ENCODE measurements at places on chromosomes 12 and 14.

DNA sequence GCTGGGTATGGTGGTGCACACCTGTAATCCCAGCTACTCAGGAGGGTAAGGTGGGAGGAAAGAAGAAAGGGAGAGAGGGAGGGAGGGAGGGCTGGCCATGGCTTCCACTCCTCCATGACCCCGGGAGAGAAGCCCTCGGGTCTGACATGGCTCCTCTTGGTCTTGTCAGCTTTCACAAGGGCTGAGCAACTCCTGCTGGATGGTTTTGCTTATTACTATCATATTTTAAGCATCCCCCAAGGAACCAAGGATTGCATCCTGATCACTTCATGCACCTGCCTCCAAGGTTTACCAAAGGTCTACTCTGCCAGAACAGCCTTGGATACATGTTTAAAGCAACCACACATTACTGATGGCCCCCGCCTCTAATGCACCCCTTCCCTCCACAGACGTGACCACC, 28.0 kb upstream of the NCOR2 start:
- DNase-seq, result no peak

DNA sequence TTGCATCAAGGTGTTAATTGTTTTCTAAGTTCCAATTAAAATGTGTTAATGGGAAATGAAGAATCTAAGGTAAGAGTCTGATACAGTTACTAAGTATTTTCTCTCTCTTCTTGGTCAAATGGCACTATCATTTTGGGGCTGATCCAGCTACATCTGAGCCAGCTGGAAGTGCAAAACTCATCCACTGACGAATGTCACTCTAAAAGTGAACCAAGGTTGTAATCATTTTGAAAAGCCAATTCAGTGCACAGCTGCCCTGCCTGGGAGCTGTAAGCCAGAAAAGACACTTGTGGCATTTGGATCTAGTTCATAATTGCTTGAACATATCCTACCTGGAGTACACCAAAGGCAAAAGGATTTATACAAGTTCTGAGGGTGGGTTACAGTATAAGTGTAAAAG, 1011.3 kb downstream of the AACS start:
- DNase-seq, result no peak

GRCh38 chr14:45136399-45136798, 669 bp downstream of the FANCM start:
- DNase-seq, result no peak

DNA sequence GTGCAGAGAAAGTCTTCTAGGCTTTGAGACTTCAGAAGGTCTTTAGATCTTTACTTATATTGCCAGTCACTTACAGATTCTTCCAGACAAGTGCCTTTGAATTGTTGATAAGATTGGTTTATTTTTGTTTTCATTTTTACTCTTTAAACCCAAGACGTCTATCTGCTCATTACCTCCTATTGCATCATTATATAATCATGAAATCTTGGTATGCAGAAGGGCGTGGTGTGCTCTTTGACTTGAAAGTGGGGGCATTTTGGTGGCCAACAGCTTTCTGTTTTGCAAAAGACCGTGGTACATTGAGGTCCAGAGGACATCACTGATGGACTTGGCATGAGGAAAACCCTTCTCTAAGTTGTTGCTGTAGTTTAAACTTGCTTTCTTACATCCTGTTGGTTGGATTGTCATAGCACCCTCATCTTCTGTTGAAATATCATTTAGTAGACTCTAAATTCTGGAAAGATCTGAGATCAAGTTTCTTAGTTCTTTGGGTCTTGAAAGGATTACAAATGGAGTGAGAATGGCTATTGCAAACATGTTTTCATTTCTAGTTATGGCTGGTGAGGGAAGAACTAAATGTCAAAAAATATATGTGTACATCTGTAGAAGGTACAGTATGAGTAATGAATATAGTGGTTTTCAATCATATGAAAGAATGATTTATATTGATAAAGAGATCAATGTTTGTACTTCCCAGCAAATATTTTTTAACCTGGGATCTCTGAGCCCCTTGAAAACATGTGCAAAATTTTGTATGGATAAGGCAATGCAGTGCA, 441.8 kb downstream of the NRXN3 start:
- no peak for DNase-seq

DNA sequence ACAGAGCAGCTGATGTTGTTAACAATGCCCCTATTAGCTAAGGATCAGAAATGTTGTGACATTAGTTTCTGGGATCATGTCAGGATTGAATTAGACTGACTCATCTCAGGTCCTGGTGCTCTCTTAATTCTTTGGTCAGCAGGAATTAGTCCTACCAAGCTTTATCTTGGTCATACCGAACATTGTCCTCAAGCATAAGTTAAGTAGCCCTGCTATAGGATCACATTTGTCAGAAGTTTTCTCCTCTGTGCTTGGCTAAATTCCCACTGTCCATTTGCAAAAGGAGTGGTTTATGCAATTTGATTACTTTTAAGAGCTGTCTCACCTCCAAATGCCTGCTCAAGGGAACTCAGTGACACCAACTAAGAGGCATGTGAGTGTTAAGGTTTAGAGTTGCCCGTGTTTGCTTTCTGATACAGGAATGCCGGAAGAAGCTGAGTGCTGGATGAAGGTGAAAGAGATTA, 48.4 kb upstream of the IFNG-AS1 start:
- peak; percentile 9 for DNase-seq

DNA sequence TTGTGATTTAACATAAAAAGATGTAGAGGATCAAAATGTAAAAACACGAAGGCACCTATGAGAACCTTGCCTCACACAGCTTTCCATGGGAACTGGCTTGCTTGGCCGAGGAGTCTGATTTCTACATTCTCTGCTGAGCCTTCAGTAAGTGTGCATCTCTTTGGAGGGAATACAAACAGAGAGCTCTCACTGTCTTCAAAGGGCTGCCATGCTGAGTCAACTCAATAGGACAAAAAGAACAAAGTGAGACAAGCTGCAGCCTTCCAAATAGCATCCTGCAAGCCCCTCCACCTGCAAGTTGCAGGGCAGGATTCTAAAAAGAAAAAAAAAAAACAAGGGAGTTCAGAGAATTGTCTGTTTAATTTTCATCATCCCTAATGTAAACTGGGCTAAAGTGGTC, 411.9 kb downstream of the NELL2 start:
- DNase-seq, result no peak

- DNase-seq, result no peak
These were observed 374.9 kb downstream of the GXYLT1 start for GRCh38 chr12:41769810-41770209.

GRCh38 chr14:36505892-36506731, 13.9 kb downstream of the NKX2-1 start:
- DNase-seq, result no peak

DNA sequence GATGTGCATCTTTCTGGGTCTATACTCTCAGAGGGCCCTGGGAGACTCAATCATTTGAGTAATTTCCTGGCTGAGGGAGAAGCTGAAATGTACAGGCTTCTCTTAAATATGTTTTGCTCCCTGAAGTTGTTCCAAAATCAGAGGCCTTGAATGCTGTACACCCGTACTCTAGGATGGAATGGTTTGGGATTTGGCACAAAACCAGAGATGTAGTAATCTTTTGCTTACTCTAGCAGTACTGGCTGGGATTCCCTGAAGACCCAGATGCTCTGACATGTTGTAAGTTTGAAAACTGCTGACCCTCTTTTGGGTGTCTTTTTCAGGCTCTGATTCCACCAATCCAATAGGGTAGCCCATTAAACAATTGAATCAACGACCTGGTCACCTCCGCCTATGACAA, 10.4 kb downstream of the ACACB start:
- no peak for DNase-seq

- peak; percentile 29 for DNase-seq
These were observed 27.4 kb downstream of the PCNX1 start for GRCh38 chr14:70934502-70935134.

DNA sequence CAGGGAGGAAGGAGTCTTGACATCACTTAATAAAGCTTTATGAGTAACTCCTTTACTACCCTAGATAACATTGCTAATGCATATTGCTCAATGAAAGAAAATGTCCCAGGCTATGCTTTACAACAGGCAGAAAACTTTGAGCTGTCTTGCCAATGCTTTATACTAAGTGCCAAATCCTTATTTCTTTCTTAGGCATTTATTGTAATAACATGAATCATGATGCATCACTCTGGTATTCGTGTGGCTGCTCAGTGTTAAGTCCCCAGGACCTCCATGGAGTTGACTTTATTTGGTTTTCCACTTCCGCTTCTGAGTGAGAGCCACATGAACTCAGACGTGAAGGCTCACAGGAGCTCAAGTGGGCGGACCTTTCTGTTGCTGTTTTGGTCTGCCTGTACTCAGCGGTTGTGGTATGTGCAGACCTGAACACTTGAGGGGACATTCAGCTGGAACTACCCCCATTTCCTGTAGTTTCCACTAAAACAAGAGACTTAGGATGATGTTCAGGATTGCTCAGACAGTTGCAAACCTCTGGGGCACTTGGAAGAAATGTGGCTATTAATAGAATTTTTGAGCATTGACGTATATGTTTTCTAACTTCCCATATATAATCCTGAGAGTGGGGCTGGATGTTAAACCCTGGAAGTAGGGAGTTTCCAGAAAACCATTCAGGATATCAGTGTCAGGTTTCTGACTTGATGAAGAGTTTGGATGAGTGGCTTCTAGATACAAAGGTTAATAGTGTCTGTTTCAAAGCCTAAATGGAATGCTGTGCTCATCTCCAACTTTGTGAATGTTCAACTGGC, 258.6 kb downstream of the MSRB3 start:
- no peak for DNase-seq

DNA sequence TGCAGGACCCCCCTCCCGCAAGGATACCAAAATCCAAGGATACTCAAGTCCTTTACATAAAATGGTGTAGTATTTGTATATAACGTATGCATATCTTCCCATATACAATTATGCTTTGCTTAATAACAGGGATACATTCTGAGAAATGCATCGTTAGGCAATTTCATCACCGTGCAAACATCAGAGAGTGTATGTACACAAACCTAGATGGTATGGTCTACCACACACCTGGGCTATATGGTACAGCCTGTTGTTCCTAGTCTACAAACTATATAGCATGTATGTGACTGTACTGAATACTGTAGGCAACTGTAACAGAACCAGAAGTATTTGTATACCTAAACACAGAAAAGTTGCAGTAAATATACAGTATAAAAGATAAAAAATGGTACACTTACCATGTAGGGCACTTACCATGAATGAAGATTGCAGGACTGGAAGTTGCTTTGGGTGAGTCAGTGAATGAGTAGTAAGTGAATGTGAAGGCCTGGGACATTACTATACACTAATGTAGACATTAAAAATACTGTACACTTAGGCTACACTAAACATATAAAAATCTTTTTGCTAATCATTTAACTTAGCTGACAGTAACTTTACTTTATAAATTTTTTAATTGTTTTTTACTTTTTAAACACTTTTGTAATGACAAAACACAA, 141.1 kb downstream of the SLC41A2 start:
- DNase-seq, result no peak

DNA sequence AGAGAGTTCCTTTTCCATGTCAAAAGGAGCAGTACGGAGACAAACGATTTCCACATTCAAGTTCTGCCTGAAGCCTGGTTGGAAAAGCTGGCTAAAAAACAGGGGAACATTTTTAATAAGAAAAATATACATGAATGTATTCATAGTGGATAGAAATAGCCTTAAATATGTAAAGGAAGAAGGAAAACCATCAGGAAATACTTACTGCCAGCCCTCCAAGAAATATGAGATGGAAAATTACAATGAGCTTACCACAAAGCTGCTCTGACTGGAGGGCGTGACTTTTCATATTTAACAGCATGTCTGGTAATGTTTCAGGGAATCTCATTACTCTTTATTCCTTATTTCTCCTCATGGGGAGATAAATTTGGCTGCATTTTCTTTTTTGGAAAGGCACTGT, 75.9 kb upstream of the ZDHHC17 start:
- DNase-seq, result no peak

- DNase-seq, result no peak
These were observed 174.1 kb upstream of the TMTC1 start for GRCh38 chr12:29957835-29958234.

GRCh38 chr12:109615556-109616229, 42.1 kb downstream of the MVK start:
- no peak for DNase-seq

GRCh38 chr12:22118238-22118790, 72.3 kb downstream of the CMAS start:
- no peak for DNase-seq

DNA sequence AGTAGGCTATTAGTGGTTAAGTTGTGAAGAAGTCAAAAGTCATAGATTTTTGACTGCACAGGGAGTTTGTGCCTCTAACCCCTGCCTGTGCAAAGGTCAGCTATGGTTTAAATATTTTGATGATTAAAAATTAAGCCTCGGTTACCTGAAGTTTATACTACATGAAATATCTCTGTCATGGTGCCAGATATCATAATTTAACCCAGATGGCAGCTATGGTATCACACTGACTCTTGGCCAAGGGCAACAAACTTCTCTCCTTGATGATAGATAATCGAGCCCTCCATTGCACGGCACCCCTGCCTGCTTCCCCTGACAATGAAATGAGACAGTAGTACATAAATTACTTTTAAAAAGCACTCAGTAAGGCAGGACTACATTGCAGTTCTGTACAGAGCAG, 80.8 kb downstream of the SLC35F4 start:
- DNase-seq, result no peak

GRCh38 chr12:32828552-32828951, 68.0 kb downstream of the PKP2 start:
- DNase-seq, result no peak

GRCh38 chr12:121803861-121804416, at the start of gene SETD1B:
Gene SETD1B, plus strand, starts transcription at chr12:121804009. Its CDS starts 729 bp downstream, at chr12:121804738.
- DNase-seq, result no peak

GRCh38 chr12:29110506-29111442, 38.3 kb upstream of the FAR2 start:
- no peak for DNase-seq

DNA sequence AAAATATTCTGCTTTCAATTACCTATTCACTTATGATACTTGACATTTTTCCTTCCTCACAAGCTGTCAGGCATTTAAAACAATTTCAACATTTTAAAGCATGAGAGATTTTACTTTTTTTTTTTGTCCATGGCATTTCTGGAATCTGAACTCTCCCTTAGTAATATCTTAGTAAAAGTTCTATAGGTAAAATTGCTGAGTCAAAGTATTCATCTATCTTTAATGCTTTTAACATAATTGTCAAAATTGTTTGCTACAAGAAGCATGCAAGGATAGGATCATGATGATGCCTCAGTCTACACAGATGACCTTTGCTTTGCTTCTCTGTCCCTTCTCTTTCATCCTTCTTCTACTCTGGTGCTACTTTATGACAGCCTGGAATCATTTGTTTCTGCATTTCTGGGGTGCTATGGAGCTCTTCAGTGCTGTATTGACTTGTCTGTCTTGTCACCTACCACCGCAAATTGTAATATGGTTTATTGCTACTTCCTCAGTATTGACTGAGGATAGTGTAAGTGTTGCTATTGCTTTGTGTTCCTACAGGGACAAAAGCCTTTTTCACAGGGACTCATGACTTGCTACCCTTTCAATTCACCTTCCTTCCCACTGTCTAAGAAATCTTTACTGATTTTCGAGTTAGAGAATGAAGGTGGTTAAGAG, 589.8 kb upstream of the ATP2B1 start:
- no peak for DNase-seq

GRCh38 chr12:76450690-76451089, 102.5 kb upstream of the BBS10 start:
- DNase-seq, result no peak

GRCh38 chr14:61342486-61342885, 21.1 kb downstream of the PRKCH start:
- no peak for DNase-seq

GRCh38 chr12:8897081-8897480, 17.2 kb upstream of the PHC1 start:
- DNase-seq, result no peak

Data from HepG2 (cell line).